ENCODE measurements at places on chromosomes 1 and 21.

- DNase-seq, result no peak
Measured at GRCh38 chr1:168842916-168843315, 113.9 kb upstream of the DPT start.

- no peak for DNase-seq
Measured at GRCh38 chr1:119139403-119139802, 1.1 kb downstream of the WARS2 start.

- no peak for DNase-seq
Measured at GRCh38 chr1:67632356-67632755, 52.6 kb upstream of the GADD45A start.

DNA sequence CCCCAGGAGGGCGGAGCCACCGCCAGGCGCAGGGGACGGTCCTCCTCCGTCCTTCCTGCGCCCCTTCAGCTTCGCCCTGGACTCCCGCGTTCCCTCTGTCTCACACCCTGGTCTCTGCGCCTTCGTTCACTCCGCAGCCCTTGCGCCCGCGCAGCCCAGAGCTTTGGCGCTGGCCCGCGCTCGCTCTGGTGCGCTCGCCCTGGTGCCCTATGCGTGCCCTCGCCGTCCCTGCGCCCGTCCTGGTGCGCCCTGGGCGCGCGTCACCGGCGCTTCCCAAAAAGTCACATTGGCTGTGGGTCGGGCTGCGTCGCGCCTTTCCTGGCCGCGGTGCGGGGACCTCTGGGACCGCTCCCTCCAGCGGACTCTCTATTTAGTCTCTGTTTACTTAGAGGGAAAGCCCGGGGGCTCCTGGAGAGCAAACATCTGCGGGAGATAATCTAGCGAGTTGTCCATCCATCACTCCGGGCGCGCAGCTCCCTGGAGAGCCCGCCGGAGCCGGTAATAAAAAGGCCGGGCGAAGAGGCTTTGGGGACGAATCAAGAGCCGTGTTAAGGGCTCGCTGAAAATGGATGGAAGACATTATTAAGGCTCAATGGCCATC lies 178.6 kb downstream of the PRDM16 start:
- no peak for DNase-seq

- peak; percentile 93 for DNase-seq
Measured at GRCh38 chr1:225508538-225509375, 80.9 kb upstream of the LBR start.
